Upper lobe of right lung (tissue), 1 donor: ENCODE measurements at places on chromosomes 5 and 9. TPM values are rescaled to one million over a fixed set of nuclear protein-coding genes. Genes with fewer than 3 reads are reported as not detected.

DNA sequence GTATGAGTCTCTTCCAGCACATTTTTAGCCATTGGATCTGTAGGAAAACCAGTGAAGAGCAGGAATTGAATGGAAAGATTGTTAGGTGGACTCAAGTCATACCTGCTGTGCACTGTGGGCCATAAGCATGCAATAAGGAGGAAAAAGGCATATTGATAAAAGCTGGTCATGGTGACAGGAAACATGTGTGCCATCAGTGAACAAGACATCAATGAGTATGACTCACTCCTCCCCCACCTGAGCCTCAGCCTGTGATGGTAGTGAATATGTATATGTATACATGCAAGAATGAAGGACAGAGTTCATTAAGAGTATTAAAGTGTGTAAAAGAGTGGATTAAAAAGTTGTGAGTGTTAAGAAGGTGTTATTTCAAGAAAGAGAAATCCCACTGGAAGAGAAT, 164.5 kb downstream of the TMEM38B start:
- no peak for DNase-seq

CTXN3 gene
- total RNA-seq = not detected

KIAA0825 gene
- 4.4 TPM for total RNA-seq

- no peak for DNase-seq
These were observed 153.3 kb upstream of the IZUMO3 start for GRCh38 chr9:24698881-24699518.

HACD4 gene
- total RNA-seq = 10.6 TPM

GRCh38 chr9:99299211-99300102, 77.4 kb downstream of the SEC61B start:
- no peak for DNase-seq

PDLIM4 gene
- 7.4 TPM for total RNA-seq

DNA sequence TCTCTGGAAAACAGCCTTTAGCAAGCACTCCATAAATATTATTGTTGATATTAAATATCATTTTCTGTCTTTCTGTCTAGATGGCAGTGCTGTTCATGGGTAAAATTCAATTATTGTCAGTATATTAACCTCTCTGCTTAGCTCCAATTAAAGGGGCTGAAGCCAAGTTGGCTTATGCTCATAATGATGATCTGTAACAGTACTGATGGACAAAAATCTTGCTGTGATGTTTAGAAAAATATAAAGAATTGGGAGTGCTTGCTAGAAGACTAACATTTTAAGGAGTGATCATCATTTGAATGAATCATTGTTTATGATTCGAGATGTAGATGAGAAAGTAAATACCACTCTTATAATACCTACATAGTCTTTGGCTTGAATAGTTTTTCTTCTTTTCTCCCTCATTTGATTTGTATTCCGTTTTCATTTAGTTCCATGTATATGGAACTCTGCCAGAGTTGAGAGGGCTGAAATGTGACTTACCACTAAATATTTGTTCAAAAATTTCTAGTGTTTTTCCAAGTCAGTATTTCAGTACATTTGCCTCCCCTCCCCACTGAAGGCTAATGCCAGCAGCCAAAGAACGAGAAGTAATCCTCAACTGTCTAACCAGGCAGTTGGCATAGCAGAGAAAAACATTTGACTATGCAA, 538.3 kb downstream of the CSNK1G3 start:
- DNase-seq = no peak

DNA sequence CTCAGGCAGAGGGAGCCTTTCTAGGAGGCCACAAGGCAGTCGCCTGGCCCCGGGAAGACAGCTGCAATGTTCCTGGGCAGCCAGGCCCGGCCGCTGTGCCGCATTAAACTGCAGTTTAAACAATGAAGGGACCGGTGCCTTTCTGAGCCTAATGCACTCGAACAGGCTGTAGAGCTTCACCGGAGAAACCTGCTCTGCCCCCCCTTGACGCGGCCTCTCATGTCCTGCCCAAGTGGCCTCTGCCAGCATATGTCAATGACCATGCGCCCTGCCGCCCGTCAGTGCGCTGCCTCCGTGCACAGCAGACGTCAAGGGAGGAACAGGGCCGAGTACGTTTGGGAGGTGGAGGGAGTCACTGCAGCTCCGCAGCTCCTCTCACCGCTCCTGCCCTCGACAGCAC, 38.4 kb upstream of the BARHL1 start:
- DNase-seq = no peak

DNA sequence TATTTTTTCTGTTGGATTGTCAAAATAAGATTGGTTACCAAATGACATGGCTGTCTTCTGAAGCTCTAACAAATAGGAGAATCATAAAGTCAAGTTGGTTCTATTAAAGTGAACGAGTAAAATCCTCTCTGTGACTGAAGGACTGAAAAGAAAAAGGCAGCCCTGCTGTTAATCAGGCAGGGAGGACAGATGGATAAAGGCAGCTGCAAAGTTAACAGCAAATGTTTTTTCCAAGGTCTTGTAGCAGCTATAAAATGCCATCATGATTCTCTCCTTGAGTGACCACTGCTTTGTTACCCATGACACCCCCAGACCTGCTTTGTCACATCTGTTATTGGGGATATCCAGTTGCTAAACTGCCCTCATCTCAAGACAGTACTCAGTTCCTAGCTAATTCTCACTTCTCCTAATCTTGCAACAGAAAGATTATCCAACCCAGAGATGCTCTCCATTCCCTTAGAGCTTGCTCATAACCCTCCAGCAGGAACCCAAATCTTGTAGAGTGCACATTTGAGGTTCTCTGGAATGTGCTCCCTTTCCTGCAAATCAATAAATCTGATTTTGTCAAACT, 89.7 kb upstream of the PARP8 start:
- no peak for DNase-seq

GRCh38 chr5:175243441-175243840, 200.5 kb downstream of the DRD1 start:
- DNase-seq = no peak

RANBP3L gene
- total RNA-seq = 7.1 TPM

- DNase-seq = no peak
These were observed 6.9 kb upstream of the ABCA1 start for GRCh38 chr9:104934691-104935500.

DNA sequence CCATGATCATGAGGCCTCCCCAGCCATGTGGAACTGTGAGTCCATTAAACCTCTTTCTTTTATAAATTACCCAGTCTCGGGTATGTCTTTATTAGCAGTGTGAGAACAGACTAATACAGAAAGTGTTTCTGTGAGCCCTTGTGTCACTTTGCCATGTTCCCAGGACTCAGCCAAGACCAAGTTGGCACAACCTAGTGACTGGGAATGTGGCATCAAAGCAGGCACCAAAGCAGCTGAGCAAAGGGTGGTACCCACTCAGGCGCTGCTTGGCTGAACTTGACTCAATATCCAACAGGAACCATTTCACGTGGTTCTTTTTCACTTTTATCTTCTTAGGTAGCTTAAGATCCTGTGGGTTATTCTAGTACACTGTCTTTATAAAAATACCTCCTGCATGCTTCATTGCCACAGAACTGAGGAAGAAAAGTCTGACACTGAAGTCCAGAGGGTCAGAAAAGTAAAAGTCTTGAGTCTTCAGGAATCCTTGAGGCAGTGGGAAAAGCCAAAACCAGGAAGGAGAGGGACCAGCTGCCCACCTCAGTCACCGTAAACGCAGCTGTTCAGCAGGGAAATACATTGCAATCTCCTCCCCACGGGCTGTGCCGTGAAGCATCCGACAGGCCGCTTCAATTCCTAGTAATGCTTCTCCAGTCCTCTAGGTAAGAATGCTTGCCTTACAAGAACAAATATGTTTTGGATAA, 90.5 kb upstream of the RETREG1 start:
- no peak for DNase-seq

- DNase-seq = no peak
These were observed 30.4 kb downstream of the RAB14 start for GRCh38 chr9:121171236-121171635.
